ENCODE measurements at places on chromosomes 16 and 17.

DNA sequence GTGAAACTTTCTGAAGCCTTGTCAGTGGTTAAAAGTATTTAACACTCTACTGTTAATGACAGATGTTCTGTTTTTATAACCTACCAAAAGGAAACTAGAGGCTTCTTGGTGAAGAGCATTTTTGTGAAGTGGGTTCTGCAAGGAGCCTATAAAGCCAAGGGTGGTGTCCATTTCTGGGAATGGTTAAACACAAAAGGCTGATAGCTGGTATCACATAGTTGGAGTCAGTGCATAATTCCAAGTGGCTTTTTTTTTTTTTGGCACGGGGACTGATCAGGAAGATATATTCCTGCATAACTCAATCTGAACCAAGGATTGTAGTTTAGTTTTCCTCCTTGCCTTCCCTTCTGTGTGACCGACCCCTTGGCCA is 27.6 kb upstream of the KPNB1 start:
- DNase-seq, result no peak

DNA sequence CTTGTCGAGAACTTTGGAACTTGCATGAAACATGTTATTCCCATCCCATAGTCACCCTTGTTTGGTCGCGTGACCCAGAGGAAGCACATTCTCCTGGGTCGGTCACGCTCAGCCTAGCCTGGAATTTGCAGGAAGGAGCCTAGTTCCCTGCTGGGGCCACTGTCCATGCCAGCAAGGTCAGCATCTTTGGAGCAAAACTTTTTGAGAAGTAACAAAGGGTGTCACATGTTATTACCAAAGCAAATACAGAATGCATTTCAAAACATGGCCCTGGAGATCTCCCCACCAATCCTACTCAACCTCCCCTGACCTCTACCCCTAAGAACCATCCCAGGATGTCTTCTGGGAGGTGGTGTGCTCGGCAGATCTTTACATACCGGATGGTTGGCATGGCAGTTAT is 26.2 kb upstream of the IRF8 start:
- DNase-seq, result no peak

GRCh38 chr16:80623376-80623775 is 82.6 kb downstream of the DYNLRB2 start:
- no peak for DNase-seq

DNA sequence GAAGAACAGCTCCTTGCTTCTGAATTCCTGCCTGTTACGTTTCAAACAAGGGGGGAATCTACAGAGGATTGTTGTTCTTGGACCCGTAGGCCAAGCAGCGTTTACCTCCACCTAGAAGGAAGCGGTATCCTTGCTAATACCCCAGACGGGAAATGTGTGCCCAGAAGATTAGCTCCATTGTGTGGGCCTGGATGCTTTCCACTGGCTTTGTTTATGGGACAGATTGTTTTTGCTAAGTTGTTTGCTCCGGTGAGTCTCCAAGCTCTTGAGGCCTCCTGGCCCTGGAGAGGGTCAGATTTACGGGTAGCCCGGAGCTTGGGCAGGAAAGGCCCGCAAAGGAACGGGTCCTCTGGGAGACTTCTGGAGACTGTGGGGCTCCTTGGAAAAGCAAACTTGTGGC is 28.4 kb upstream of the MRTFB start:
- no peak for DNase-seq

DNA sequence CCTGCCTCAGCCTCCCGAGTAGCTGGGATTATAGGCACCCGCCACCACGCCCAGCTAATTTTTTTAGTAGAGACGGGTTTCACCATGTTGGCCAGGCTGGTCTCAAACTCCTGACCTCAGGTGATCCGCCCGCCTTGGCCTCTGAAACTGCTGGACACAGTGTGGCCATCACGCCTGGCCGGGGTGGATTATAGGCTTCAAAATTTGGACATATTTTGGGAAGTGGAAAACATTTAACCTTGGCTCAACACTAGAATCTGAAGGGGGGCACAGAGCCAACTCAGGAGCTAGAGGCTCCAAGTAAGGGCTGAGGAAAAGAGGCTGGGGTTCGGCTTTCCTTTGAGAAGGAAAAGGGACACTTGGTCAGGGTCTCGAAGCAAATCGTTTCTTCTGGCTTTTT is 2.2 kb upstream of the CDK5R1 start:
- DNase-seq, result no peak

GRCh38 chr17:34400301-34400931 is 37.4 kb upstream of the CCL1 start:
- DNase-seq, result no peak

GRCh38 chr17:78322858-78323455 is 36.9 kb downstream of the SOCS3 start:
- DNase-seq, result peak; percentile 64

DNA sequence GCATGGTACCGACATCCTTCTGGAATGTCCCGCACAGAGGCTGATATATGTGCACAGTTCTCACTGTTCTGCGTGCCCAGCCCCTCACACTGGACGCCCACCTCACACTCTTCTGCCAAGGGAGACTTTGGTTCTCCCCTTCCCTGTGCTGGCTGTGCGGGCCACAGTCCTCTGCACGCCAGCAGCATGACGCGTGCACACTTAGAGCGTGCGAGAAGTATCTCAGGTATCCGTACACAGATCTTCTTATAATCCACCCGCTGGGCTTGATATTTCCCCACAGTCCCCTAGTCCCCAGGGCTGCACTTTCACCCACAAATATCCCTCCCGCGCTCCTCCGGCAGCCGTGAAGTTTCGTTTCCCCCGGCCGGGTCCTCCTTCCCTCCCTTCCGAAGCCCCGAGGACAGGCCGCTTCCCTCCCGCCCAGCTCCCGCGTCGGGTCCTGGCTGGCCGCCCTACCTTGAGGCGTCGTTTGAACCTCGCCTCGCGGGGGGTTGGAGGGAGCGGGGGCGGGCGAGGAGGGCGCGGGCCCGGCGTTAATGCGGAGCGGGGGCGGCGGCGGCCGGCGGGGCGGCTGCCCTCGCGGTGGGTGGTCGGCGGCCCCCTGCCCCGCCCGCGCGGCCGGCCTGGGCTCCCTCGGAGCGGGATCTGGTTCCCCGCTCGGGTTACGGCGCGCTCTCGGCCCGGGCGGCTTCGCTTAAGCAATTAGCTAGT is 5.0 kb upstream of the FOXF1 start:
- no peak for DNase-seq

DNA sequence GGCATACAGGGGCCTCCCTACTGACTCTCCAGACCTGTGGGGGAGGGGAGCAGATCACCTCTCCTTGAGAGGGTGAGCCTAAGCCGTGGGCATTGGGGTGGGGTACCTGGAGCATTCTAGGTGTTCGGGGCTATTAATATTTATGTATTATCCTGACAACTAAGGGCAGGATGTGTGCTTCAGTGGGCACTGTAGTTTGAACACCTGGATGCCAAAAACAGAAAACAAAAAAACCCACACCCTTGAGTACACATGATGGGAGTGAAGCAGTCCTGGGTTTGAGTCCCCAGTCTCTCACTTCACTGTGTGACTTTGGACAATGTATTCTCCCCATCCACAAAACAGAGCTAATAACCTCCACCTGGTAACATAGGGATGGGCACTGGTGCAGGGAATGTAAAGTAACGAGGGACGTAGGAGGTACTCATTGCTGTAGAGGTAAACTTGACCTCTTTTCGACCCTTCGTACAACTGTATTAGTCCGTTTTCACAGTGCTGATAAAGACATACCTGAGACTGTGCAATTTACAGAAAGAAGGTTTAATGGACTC is 257.8 kb downstream of the CPPED1 start:
- no peak for DNase-seq

- DNase-seq, result no peak
Observed at GRCh38 chr16:87628940-87629339, 26.6 kb downstream of the JPH3 start.

GRCh38 chr17:80830020-80830780 is 161.4 kb upstream of the CHMP6 start:
- DNase-seq, result no peak

DNA sequence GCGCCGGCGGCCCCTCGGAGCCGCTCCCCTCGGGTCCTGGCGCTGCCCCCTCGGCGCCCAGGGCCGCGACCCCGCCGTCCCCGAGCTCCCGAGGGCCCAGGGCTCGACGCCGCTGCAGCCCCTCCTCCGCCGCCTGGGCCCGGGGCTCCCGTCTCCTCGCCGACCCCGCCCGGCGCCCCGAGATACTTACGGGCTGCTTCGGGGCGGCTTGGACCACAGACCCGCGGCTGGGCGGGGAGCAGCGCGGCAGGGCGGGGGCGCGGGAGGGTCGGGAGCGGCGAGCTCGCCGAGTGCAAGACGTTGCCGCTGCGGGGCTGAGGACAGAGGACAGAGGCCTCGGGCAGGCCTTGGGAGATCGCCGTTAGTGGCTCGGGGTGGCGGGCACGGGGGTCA is 290 bp downstream of the TOB1 start:
- no peak for DNase-seq

DNA sequence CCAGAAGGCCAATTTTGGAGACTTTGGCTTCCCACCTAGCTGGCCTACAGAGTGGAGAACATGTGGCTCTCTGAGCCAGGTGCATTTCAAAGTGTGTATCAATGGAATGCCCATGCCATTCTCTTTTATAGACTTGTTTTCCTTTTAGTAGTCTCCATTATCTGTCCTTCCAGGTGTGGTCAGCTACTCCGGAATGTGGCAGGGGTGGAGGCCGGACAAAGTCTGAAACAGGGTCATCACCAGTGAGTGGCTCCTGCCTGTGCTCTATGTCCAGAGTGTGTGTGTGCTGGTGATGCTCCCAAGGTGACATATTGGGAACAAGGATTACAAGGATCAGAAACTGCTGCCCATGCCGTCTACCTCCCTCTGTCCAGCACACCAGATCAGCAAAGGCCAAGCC is 3.8 kb upstream of the TMEM220 start:
- peak; percentile 11 for DNase-seq

- DNase-seq, result no peak
Observed at GRCh38 chr16:76614269-76614668, 337.1 kb downstream of the CNTNAP4 start.

- no peak for DNase-seq
Observed at GRCh38 chr16:92431-93339, 14.7 kb downstream of the MPG start.

DNA sequence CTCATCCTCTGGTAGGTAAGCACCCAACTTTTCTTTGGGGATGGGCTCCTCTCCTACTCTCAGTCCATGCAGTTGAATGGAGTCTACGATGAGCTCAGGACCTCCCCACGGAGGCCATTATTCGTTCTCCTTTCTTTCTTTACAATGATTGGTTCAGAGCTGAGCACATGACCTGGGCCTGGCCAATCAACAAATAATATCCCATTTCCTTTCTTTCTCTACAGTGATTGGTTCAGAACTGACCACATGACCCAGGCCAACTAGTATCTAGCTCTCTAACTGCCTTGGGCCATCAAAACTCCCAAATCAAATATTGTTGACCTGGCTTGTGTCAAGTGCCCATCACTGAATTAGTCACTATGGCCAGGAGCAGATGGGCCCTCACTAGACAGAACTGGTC is 129.2 kb downstream of the USP31 start:
- no peak for DNase-seq

DNA sequence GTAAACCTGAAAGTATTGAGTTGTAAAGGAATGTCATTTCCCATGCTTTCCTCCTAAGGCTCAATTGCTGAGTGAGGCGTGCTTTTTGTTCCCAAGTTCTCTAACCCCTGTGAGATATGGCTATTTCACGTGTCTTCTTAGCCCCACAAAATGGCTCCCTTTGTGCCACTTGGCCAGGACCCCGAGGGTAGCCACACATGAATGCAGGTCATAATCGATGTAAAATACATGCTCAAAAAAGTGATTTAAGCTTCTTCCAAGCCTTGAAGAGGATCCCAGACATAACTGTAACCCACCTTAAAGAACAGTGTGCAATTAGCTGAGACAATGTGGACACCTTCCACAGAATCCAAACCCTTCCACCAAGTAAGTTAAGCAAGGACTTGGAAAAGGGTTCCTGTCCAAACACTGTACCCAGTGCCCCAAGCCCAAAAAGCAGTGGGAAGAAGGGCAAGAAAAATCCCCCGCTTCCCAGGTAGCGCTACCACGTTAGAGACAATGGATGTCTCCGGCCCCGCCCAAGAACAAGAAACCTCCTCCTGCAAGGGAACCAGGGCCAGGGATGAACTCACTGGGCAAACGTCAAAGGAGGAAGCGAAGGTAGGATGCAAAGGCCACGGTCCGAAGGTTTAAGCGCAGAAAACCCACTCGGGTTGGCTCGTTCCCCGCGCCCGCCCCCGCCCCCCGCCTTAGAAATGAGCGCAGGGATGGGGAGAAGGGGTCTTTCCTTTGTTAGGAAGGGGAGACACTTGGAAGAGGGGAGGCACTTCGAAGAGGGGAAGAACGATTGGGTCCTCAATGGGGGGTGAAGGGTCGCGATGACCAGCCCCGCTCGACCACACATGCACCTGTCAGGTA is 1.2 kb downstream of the JPT1 start:
- DNase-seq, result no peak

- DNase-seq, result peak; percentile 71
Observed at GRCh38 chr16:69276148-69277115, 34.7 kb upstream of the VPS4A start.

GRCh38 chr17:57531648-57532504 is 213.2 kb downstream of the CCDC182 start:
- no peak for DNase-seq

- peak; percentile 3 for DNase-seq
Observed at GRCh38 chr17:27663936-27664605, 33.1 kb downstream of the LGALS9 start.

DNA sequence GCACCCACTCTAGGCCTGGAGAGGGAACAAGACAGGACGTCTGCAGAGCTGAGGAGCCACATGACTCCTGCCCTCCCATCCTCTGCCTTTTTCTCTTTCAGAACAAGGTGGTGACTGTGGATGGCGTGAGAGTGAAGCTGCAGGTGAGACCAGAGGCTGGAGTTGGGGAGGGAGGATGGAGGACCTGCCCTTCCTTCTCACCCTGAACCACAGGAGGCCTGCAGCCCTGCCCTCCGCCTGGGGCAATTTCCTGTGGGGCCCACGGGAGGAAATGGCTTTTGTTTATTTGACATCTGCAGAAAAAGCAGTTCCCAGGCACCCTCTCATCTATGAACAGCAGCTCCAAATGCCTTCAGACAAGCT is 5.1 kb downstream of the RAB37 start:
- no peak for DNase-seq

GRCh38 chr17:11899537-11899942 is 97.7 kb downstream of the ZNF18 start:
- peak; percentile 15 for DNase-seq

DNA sequence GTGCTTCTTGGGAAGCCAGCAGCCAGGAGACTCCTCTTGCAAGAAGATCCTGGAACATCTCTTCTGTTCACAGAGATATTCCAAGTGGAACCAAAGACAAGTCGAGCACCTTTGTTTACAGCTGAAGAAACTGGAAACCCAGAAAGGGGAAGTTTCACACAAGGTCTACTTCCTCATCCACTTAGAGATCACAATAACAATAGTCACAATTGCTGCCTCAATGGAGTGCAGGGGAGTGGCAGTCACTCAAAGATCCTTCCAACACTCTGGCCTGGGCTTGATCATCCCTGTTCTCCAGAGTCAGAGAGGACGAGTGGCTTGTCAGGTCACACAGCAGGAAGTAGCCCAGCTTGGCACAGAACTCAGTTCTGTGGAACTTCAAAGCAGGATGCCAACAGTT is 46.9 kb upstream of the SIAH1 start:
- DNase-seq, result no peak

DNA sequence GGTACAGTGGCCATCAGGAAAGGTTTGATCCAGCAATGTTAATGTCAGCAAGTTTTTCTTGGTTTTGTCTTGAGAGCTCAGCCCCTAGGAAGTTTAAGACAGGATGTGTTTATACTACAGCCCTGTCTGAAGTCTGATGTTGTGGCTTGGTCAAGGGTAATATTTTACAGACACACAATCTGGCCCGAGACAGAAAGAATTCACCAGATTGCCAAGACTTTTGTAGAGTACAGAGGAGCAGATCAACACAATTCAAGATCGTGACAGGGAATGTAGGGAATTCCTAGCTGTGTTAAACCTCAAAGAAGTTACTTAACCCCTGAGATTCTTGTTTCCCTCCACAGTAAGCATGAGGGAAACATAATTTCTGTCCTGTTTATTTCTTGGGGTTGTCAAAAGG is 63.1 kb downstream of the SHISA9 start:
- no peak for DNase-seq

Measured in uterus (tissue), 4 donors.